ENCODE measurements at places on chromosomes 1 and 21.

GRCh38 chr1:190616235-190616634, 138.6 kb upstream of the BRINP3 start:
- no peak for DNase-seq

DNA sequence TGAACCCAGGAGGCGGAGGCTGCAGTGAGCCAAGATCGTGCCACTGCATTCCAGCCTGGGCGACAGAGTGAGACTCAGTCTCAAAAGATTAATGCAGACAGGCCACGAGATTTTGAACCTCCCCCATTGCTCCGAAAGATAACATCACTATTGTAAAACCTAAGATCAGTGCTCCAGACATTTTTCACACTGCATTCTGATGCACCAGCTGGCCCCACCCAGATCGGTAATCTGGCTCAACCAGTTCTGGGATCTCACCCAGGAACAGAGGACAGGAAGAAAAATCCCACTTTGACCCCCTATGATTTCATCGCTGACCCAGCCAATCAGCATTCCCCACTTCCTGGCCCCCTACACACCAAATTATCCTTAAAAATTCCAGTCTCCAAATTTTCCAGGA, 10.7 kb upstream of the CSRP1 start:
- DNase-seq = no peak

DNA sequence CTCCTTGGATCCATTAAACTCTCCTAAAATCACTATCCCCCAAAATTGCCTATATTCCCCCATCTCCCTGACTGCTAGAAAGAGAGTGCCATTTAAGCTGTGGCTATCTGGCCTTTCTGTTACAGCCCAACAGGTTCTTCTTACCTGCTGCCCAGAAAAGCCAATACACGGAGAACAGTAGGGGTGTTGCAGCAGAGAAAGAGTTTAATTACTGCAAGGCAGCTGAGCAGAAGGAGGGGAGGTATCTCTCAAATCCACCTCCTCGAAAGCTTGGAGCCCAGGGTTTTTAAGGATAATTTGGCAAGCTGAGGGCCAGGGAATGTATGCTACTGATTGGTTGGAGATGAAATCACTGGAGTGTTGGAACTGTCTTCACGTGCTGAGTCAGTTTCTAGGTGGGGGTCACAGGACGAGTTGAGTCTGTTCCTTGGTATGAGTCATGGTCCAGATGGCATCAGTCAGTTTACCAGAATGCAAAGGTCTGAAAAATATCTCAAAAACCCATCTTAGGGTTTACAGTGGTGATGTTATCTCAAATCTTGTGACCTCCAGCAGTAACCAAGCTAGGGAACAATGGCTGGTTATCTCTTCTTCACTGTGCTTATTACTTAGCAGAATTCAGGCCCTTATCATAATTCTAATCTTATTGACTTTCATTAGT, 89.8 kb downstream of the SMYD3 start:
- DNase-seq = no peak

- DNase-seq = no peak
Measured at GRCh38 chr1:41233708-41234107, 8.4 kb downstream of the SCMH1 start.
